SJCRH30 (cell line): ENCODE measurements at places on chromosomes 12 and 14.

- DNase-seq, result no peak
These were observed 18.4 kb downstream of the HDAC7 start for GRCh38 chr12:47801170-47801903.

DNA sequence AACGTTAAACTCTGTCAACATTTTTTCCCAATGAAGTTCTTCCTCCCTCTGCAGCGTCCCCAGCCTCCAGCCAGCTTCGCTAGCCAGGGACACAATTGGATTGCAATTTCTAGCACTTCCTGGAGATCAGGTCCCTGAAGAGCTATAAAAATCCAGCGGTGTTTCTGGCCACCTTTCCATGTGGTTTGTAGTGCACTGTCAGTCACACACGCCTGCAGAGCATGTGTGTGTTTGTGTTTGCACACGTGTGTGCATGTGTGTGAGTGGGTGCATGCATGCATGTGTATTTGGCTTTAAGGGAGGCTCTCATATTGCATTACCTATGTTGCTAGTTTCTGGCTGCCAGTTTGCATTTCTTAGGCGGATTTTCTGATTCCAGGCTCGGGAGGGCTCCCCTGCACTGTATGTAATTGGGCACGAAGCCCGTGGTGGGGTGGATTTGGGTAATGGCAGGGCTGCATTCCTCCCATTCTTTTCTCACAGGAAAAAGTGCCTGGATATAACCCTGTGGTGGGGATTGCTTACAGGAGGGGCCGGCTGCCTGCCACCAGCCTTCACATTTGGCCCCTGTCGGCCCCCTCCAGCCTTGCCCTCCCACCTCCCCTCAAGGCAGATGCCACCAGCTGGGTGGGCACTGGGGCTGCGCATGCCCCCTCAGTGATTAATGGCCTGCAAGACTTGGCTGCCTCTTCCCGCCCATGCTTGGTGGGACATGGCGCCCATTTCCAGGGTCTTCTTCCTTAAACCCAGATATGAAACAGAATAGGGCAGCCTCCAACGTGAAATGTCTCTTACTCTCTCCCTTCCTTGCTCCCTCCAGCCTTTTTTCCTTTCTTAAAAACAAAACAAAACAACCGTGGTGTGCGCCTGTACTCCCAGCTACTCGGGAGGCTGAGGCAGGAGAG, 74.0 kb downstream of the TSPAN9 start:
- peak; percentile 91 for DNase-seq

DNA sequence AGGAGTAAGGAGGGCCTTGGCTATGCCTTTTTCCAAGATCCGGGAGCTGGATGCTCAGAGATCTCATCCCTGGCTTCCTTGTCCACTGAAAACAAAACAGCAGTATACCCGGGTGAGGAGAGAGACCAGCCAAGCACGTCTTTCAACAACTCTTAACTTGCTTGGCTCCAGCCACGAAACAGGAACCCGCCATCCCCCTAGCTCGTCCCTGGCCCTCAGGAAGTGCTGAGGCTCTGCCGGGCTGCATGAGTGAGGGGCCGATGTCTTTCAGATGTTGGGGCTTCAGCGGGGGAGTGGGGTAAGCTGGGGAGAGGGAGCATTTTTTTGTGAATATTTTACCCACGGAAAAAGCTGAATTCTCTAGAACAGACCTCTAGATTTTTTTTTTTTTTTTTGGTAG, 231.1 kb downstream of the CACNA1C start:
- no peak for DNase-seq

- no peak for DNase-seq
These were observed 21.1 kb downstream of the CHFR start for GRCh38 chr12:132866251-132866828.

DNA sequence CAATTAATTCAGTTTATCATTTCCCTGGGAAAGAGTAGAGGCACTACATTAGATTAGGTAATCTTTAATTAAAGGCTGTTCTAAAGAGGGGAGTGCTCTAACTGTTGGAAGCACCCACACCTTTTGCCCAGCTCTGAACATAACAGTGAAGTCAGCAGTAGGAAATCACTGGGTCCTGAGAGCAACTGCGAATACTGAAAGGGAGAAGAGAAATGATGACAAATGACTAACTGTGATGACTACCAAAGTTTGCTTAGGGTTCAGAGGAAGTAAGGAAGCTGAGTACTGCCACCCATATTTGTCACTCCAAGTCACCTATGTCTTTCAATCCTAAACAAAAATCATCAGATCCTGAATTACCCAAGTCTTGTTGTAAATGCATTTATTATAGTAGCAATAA, 140.6 kb downstream of the EPS8 start:
- no peak for DNase-seq

DNA sequence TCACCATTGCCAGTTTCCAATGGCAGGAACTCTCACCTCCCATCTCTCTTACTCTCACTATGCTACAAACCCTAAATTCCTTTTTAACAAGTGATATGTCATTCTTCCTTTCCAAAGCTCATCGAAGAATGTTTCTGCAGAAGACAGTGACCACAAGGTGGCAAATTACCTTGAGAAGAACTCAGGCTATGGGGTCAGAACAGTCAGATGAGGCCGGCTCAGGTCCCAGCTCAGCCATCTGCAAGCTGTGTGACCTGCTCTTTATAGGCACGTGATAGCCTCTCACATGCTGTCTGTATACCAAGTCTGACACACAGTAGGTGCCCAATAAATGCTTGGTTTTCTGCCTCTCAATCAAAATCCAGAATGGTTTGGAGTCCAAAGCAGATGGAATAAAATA, 80.7 kb downstream of the FOXN3 start:
- DNase-seq, result no peak

- no peak for DNase-seq
These were observed 81.2 kb downstream of the C14orf132 start for GRCh38 chr14:96120392-96120791.

DNA sequence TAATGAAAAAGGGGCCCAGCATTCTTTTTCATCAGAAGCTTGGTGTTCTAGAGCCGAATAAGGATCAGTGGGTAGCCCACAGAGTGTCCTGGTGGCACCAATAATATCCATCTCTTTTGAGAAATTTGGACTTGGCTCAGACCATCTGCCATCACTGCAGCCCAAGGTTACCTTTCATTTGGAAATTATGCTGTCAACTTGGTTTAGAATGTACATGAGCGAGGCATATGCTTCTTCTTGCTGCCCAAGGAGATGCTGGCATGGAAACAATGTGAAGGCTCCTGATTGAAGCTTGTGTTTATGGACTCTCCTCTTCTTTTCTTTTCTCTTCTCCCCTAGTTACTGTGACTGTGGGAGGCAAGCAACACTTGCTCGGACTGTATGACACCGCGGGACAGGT, 50.0 kb downstream of the GPHB5 start:
- no peak for DNase-seq

DNA sequence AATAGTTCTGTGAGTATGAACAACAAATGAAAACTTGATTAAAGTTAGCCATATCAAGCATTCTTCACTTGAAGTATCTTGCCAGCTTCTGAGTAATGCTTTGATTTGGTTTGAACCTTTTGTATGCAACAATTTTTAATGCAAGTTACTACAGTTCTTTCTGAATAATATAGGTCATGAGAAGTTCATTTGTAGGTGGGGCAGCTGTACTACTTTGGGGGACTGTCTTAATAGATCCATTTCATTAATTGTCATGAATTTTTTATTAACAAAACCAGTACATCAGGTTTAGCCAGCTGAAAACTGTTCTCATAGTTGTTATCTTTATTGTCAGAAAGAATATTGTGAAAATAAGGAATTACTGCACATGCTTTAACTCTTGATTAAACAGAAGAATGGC, 142.7 kb downstream of the FOXA1 start:
- no peak for DNase-seq

GRCh38 chr14:40058901-40059897, 627.0 kb upstream of the FBXO33 start:
- no peak for DNase-seq

- no peak for DNase-seq
These were observed 27.0 kb downstream of the LRCOL1 start for GRCh38 chr12:132583411-132583710.

- DNase-seq, result no peak
These were observed 485.9 kb downstream of the APAF1 start for GRCh38 chr12:99130808-99131553.

DNA sequence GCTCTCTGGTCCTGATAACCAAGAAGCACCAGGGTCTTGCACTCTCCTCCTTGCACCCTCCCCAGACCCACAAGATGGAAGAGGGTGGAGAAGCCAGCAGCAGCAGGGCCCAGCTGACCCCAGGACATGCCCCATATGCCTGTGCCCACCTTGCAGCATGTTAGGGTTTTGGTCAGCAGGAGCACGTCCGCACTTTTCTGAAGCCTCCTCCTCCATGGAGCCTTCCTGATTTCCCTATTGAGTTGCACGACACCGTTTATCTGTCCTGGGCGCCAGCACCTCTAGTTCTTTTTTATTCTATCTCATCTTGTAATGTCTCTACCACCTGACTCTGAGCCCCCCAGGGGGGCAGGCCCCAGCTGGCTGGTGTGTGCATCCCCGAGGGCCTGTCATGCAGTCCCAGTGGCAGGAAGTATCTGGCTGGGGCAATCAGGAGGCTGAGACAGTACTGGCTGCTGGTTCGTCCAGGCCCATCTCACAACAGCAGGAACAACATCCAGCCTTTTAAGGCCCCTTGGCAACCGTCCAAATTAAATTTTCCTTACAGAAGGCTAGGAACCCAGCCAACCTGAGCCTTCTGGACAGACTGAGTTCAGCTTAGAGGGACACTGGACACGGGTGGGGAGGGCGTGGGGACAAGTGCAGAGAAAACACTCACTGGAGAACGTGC, 39.6 kb downstream of the CCDC85C start:
- DNase-seq, result peak; percentile 62

GRCh38 chr12:92543359-92543758, 159.4 kb upstream of the PLEKHG7 start:
- no peak for DNase-seq

DNA sequence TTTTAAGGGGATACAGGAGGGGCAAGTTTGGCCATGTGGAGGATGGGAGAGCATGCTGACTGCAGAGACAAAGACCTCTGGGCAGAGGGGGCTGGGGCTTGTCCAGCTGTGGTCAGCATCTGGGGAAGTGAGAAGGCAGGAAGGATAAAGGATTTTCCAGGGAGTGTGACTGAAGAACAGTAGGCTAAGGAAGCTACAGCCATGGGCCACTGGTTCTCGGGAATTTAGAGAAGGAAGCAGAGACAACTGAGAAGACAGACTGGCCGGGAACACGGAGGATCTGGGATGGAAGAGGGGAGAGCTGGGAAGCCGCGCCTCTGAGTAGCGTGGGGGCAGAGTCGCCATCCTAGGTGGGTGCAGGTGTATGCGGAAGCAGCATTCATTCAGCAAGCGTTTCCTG, 7.0 kb upstream of the PGAM5 start:
- DNase-seq, result no peak

- DNase-seq, result no peak
These were observed 4.4 kb upstream of the ELK3 start for GRCh38 chr12:96189781-96190180.

DNA sequence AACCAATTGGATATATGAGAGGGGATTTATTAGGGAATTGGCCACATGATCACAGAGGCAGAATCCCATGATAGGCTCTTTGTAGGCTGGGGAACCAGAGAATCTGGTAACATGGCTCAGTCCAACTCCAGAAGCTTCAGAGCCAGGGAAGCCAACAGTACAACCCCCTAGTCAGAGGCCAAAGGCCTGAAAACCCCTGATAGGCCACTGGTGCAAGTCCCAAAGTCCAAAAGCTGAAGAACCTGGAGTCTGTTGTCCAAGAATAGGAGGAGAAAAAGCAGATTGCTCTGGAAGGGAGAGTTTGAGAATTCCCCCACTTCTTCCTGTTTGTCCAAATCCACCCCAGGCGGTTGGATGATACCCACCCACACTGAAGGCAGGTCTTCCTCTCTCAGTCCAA, 8.2 kb upstream of the TROAP start:
- DNase-seq, result no peak

- no peak for DNase-seq
These were observed 236.1 kb downstream of the AEBP2 start for GRCh38 chr12:19675361-19675760.

DNA sequence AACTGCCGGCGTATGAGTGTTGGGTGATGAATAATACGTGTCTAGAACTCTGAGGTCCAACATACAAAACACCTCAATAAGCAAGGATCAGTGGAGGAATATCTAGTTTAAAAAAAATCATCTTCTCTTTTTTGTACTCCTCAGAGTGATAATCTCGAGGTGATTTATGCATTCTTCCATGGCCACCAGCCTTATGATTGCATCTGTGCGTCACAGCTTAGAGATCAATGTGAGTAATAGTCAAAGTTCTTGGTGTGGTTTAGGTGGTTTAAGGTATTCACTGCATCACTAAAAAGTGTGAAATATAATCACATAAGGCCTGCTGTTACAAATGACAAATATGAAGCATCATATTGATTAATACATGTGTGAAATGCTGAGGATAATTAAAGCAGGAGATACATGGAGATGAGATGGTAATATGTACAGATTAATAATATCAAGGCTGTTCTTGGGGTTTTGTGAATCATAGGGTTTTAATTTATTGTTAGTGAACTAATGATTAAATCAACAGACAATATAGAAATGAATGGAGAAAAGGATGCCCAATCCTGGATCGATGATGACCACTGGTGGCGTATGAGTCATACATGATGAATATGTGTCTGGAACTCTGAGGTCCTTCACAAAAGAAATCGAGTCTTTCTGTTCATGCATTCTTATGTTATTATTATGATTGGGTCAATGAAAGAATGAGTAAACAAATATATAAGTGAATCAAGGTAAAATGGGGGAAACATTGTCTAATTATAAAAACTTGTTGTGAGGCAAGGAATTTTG, 68.8 kb upstream of the RTL1 start:
- DNase-seq, result no peak

DNA sequence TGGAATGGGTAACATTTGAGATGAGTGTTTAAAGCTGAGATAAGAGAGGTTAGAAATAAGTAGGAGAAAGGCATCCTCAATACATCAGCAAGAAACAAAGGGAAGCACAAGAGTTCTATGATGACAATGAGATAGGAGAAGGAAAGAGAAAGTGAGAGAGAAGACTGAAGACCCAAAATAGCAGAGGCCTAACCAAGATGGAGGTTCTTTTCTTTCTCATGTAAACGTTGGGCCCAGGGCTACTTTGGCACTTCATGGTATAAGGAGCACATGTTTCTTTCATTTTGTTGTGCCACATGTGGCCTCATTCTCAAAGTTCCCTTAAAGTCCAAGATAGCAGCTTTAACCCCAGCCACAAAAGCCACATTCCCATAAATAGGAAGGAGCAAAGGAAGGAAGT, 120.5 kb upstream of the RMST start:
- no peak for DNase-seq

- DNase-seq, result no peak
These were observed 51.4 kb downstream of the WASHC3 start for GRCh38 chr12:102010265-102010994.

DNA sequence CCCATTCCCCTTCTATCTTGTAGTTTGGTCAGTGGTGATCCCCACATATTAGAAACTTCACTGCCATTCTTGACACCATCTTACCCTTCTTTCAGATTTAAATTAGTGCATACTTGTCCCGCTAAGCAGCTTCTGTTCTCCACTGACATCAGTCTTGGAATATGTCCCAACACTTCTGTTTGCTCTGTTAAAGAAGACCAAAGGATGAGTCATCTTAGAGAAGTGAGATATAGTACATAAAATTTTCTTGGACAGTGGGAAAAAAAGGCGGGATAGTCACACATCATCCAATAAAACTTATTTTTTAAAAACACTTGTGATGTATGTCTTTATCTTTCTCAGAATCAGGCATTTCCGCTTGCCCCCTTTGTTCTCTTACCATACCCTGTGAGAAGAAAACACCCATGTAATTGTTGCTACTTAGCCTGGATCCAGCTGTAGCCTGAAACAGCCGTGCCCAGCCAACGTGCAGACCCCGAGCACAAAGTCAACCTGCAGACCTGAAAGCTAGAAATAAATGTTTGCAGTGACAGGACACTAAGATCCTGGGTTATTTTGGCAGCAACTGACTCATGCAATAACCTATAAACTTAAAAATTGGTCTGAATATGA, 100.1 kb upstream of the PDE3A start:
- DNase-seq, result no peak
